ENCODE measurements at places on chromosomes 3 and 15.

DNA sequence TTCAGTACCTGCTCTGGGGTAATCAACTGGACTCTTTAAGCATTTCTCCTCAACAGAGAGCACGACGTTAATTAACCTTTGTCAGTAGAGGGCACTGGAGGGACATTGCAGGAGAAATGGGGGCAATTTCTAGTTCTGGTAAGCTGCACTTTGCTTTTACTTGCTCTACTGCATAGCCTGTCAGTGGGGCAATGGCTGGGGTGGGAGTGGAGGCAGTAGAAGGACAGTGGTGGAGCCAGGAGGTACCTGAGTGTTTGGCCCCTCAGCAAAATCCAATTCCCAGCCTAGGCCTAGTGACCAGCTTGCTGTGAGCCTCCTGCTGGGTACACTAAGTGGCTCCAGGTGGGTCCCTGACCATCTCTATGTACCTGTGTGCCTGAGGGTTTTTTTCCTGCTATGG, 18.3 kb upstream of the MED12L start:
- peak; percentile 60 for DNase-seq

GRCh38 chr3:120506828-120507774, 56.3 kb upstream of the FSTL1 start:
- DNase-seq: peak; percentile 4

GRCh38 chr3:12289524-12289923, 654 bp downstream of the PPARG start:
- DNase-seq: no peak

- no peak for DNase-seq
These were observed 4.9 kb upstream of the MAGEF1 start for GRCh38 chr3:184716622-184717398.

DNA sequence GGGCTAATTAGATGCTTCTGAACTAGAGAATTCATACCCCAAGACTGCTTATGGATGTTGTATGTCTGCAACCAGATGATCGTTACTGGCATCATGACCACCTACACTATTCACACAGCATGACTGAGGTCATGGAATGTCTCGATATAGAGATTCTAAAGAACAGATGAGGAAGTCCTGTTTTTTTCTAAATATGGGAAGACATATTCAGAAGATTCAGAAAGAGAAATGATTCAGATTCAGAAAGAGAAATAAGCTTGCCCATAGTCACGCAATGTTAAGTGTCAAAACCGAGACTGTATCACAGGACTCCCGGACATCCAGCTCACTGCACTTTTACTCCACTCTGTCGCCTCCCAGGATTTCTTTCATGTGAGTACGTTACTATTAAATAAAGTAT, 136.2 kb downstream of the TPRG1 start:
- DNase-seq: no peak

DNA sequence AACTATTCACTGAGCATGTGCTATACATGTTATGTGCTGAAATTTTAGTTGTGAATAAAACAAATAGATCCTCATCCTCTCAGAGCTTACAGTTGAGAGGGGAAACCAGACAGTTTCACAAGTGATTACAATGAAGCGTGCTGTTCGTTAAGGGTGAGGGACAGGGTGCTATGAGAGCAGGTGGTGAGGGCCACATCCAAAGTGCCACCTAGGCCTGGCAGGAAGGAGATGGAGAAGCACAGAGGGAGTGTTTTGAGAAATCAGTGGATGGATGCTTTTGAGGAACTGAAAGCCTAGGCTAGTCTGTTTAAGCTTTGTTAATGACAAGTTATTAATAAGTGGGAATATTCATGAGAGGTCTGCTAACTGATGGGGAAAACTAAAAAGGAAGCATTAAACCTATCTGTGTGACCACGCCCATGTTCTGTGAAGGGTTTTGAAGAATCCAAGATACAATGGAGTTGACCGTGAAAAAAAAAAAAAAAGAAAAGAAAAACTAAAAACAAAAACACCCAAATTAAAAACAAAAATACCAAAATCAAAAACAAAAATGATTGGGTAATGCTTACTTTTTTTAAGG, 7.3 kb downstream of the MCTP2 start:
- DNase-seq: no peak

DNA sequence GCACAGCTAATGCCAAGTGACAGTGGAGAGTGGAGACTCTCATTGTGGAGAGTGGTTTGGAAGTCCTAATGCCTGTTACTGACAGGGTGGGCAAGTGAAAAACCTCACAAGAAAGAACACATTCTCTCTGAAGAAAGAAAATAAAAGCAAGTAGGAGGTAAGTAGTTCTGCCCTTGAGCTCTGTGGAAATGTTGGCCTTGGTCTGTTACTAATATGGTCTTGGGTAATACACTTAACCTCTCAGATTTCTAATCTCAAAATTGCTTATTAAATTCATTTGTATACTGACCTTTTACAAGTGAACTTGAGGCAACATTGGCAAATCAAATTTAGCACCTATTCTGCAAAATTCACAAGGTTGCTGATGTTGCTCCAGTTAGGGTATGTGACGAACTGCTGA, 291.6 kb upstream of the CBLB start:
- no peak for DNase-seq

GRCh38 chr3:18238332-18238731, 186.8 kb downstream of the SATB1 start:
- DNase-seq: no peak

- peak; percentile 72 for DNase-seq
These were observed 4.1 kb downstream of the MBNL1 start for GRCh38 chr3:152272771-152273242.

- no peak for DNase-seq
These were observed 47.8 kb upstream of the CGNL1 start for GRCh38 chr15:57328479-57328878.

DNA sequence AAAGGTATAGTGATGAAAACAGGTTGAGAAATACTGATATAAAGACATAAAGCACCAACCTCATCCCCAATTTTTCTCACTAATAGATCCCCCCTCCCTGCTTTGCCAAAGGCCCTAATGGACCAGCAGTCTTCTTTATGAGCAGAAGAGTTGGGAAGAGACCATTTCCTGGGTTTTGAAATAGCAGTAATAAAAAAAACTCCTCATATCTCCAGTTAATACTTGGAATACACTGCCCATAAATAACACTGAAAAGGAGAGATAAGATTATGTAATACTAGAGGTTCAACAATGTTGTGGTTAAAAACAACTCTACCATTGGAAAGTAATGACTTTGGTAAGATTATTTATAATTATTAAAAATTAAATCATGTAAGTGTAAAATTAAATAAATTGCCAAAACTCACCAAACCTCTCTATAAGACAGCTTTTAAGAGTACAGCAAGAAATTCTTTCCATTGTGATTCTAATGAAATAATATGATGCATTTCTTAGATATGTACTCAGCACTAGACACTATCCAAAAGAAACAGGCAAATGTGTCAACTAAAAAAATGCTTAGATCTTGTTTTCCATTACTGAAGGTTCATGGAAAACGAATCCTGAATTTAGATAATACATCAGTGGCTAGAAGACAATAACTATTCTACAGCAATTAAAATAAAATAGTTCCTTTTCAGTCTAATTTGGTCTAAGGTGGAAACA, 88.2 kb downstream of the FAIM start:
- peak; percentile 4 for DNase-seq

GRCh38 chr3:150370122-150370602, 37.9 kb upstream of the TSC22D2 start:
- DNase-seq: no peak

- DNase-seq: no peak
These were observed 38.2 kb downstream of the VPS13C start for GRCh38 chr15:62021991-62022600.

GRCh38 chr15:83570756-83571155, 83.2 kb upstream of the ADAMTSL3 start:
- no peak for DNase-seq

- DNase-seq: no peak
These were observed 62.5 kb downstream of the SFMBT1 start for GRCh38 chr3:52983336-52983807.

DNA sequence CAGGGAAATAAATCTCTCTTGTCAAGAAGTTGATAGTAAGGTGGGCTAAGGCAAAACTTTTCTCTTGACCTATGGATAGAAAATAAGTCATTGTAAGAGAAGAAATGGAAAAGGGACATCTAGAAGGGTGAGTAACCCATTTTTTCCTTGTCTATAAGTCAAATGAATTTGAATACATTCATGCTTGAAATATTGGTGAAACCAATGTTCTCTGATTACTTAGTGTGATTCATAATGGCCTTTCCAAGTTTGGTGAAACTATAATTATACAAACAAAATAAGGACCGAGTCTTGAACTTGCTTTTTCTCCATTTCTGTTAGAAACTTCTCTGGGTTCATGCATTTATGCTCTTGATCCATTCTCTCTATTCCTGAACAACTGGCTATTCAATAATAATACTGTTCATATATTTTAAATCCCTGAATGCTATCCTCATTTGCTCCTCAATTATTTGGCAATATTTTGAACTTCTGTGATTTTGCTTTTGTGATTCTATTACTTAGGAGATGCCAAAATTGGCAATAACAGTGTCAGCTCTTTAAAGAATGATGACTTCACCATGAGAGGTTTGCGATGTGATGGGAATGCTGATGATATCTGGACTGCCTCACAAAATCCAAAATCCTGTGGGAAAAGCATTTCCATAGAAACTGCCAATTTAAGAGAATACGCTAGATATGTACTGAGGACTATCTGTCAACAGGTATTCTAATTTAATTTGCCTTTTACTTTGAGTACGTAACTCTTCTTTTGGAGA, 12.3 kb downstream of the P2RY12 start:
- DNase-seq: no peak

DNA sequence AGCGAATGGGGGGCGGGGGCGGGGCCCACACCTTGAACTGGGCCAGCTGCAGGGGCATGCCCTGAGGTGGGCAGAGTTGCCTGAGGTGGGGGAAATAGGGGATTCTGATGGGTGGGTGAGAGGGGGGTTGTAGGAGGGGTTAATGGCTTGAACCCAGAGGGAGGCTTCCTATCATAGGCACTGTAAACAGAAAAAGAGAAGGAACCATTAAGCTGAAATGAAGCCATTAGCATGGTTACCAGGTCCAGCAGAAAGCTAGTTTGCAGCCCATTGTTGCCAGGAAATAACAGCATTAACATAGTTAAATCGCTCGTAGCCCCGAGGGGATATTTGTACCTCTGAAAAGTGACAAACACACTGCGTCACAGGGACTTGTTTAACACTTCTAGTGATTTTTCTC, 29.0 kb downstream of the ETV5 start:
- DNase-seq: no peak

DNA sequence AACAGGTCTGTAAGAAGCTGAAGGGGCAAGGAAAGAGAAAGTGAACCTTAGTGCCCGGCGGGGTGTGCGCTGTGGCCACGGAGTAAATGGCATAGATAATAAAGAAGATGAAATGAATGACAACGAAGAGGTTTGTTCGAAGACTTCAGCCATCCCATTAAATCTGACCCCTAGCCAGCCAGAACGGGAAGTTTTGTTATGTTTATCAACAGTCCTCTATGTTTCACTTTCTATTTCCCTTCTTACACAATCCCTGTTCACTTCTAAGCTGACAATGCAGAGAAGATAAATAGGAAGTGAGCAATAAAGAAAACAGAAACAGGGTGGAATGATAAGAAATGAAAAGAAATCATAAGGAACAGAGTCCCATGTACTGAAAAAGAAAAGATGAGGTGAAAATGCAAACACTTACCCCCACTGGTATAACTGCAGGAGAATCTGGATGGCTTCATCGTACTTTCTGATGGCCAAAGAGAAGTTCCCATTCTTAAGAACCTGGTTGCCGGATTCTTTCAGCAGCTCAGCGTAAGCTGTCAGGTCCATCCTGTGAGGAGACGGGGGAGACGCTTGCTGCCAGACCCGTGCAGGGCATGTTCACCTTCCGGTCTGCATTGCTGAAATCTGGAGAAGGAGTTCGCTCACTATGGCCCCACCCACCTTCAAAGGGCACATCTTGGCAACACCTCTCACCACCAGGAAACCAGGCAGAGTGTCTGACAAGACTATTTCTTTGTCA, 36.8 kb downstream of the TRANK1 start:
- peak; percentile 72 for DNase-seq

- DNase-seq: no peak
These were observed 118.1 kb upstream of the LSAMP start for GRCh38 chr3:116563351-116563750.

GRCh38 chr3:111072031-111072921, 660 bp downstream of the NECTIN3 start:
- DNase-seq: no peak

- no peak for DNase-seq
These were observed 61.7 kb downstream of the CCNL1 start for GRCh38 chr3:157098121-157098822.

GRCh38 chr3:58563386-58564035, 13.7 kb downstream of the FAM107A start:
- no peak for DNase-seq

- DNase-seq: no peak
These were observed 40.9 kb upstream of the MRPL3 start for GRCh38 chr3:131543714-131544113.

- DNase-seq: no peak
These were observed 31.9 kb downstream of the NBEAL2 start for GRCh38 chr3:47011371-47011770.

- no peak for DNase-seq
These were observed 77.4 kb upstream of the ANKRD28 start for GRCh38 chr3:15875016-15875689.

DNA sequence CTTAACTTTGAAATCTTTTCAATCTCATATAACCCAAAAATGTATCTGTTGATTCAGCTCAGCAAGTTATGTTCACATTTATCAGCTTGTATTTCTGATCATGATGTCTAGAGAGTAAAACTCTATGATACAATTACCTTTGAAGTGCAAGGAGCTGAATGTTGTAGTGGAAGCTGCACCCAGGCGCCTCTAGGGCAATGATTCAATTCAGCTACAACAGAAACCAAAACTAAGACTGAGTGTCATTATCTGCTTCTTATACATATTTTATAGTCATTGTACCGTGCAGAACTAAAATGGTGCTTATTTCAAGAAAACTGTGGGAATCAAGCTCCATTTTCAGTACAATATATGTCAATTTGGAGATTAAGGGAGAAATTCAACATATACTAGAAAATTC, 1237.5 kb downstream of the ZPLD1 start:
- DNase-seq: no peak

- peak; percentile 83 for DNase-seq
These were observed 25.7 kb upstream of the APEH start for GRCh38 chr3:49648354-49649019.

GRCh38 chr3:52339612-52340011, 23.5 kb downstream of the DNAH1 start:
- peak; percentile 82 for DNase-seq

- DNase-seq: no peak
These were observed 13.3 kb downstream of the ZNF592 start for GRCh38 chr15:84761607-84762131.

DNA sequence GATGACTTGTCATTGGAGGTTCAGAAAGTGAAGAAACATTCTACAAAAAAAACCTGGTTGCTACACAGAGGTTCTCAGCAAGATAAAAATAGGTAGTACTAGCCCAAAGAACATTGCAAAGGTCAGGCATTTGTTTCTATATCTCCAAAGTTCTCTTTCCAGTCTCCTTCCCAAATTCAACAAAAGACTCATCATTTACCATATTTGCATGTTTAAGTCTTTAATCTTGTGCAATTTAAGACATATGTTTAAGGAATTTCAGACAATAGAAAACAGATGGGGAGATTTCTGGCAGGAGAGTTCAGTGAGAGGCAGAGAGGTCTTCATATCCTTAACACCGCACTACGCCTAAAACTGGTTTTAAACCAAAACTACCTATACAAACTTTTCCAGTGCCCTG, 173.8 kb upstream of the THBS1 start:
- DNase-seq: no peak

- no peak for DNase-seq
These were observed 141.5 kb downstream of the USP13 start for GRCh38 chr3:179794355-179794754.

- no peak for DNase-seq
These were observed 4.6 kb downstream of the FBXL22 start for GRCh38 chr15:63601704-63602185.
